ENCODE measurements at places on chromosomes 5 and 9.
A peak's percentile ranks its signal among the peaks of the same experiment; 100 is the strongest.

DNA sequence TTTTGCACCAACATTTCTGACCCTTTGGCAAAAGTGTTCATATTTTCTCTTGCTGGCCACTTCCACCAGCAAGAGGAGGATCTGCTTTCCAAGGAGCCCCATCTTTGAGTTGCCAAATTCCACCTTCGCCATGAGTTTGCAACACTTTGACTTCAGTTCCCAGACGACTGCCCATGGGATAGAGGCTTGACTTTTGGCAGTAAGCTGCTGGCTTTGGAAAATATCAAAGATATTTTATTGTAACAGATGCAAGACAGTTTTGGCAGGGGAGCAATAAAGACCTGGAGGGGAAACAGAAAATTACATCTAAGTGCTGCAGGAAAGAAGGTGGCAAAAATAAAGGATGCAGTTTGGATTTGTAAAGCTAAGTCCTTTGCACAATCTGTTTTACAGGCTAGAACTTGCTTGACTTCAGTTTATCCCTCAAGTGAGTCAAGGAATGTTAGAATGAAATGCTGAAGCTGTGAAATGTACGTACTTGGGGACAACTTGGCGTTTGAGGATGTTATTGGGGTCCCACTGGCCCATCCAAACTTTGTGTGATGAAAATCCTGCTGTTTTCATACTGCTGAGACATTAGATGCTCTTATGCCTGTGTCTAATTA, 232.9 kb downstream of the GOLPH3 start:
- no peak for DNase-seq

- DNase-seq, result no peak
Observed at GRCh38 chr9:89531766-89532165, 33.9 kb upstream of the SEMA4D start.

- no peak for DNase-seq
Observed at GRCh38 chr9:83473488-83473971, 64.7 kb downstream of the FRMD3 start.

- no peak for DNase-seq
Observed at GRCh38 chr9:92360083-92360482, 34.3 kb downstream of the CENPP start.

DNA sequence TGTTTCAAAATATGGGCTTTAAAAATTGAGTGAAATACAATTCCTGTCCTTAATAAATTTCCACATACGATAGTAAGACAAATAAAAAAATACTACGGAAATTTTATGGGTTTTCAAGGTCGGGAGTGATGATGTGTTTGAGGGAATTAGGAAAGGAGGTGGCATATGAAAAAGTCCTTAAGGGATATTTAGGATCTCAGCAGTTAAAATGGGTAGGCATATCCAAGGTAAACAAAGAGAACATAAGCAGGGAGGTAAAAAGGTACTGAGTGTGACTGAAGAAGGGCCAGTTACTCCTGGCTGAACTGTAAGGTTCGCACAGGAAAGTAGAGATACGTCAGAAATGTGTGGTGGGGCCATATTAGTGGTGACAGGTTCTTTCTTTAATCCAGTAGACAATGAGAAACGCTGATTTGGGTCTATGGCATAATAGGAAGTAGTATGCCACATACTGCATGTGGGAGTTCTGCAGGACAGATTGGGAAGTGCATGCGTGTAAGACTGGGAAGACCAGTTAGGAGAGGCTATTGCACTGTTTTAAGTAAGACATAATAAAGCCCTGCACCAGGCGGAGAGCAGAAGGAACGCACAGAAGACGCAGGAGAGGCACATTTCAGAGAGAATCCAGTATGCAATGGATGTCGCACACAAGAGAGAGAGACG, 937 bp upstream of the HMGCR start:
- DNase-seq, result no peak

GRCh38 chr9:12231832-12232231, 461.4 kb upstream of the TYRP1 start:
- no peak for DNase-seq

DNA sequence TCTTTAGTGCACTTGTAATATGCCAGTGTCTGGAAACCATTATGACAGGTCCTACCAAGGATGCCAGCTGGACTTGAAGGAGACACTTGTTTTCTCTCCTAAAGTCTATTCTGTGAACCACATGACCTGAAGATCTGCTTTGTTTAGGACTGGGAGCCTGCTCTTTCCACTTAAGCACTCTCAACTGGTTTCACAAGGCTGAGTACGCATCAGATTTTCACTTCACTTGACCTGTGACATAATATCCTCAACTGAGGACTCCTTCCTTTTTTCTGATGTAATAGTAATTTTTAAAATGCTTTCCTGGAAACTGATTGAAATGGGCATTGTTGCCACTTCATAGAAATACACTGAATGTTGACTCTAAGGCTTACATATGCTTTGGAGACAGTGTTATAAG, 52.2 kb downstream of the PDE8B start:
- no peak for DNase-seq

- DNase-seq, result no peak
Observed at GRCh38 chr9:123074628-123075027, 41.2 kb downstream of the GPR21 start.

- DNase-seq, result no peak
Observed at GRCh38 chr5:7181841-7182240, 214.1 kb upstream of the ADCY2 start.

DNA sequence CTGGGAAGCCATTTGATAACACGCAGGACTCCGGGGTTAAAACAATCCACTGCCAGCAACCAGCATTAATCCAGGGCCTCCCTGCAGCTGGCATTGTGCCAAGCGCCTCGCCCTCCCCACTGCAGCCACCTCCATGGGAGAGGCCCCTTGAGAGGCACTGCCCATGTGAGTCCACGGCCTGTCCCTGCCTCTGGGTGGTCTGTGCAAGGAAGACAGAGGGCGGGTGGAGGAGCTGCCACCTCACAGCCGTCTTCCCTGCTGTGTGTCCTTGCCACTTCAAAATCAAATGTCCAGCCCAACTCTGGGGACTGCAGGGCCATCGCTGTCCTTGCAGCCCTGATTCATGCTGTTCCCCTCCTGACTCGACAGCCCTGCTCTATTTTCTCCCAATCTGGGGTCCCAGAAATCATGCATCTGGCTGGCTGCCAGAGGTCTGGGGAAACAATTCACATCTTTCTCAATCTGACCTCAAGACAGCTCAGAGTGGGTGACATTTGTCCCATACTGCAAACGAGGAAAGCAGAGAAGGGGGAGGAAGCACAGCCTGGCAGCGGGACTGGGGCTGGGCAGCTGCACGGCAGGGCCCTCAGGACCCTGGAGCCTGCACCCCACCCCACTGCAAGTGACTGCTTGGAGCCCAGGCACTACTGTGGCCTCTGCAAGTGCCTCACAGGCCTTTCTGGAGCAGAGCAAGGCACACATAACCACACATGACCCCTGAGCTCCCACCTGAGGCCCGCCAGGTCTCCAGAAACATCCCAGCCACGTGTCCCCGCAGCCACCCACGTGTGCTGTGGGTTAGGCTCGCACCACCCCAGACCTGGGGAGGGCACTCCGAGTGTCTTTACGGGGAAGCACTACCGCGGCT, 15.7 kb downstream of the BRD3OS start:
- no peak for DNase-seq

GRCh38 chr9:72537011-72537545, 15.7 kb downstream of the TMC1 start:
- no peak for DNase-seq

DNA sequence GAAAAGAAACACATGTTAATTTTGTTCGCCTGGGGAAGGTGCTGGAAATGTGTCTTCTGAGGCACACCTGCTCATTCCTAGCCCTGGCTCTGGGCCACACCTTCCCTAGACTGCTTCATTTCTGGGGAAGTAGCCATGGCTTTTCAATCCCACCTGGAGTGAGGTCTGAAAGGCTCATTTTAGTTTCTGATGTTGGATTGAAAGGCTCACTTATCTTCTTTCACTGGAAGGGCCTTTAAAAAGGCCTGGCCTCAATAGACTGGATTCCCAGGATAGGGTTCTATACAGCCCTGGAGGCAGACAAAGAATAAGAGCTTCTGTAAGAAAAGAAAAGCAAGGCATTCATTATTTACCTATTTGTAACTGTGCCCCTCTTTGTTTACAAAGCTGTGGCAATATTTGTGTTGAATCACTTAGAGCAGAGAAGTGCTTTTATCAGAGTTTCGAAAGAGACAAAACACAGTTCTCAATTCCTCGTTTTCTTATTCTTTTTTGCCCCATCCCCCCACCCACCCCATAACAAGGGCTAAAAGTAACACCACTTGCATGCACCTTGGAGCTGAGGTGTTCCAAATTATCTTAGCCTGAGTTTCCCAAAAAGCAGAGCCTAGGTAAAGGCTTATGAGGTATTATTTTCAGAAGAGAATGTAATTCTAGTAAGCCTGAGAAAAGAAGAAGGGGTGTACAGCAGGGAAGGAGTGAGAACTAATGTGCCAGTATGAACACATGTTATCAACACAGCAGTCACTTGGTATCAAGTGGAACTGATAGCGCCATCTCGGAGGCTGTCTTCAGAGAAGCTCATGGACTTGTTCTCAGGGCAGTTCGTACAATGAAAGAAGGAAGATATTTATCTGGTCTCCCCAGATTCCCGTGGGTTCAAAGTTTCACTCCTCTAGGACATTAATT, 413.1 kb downstream of the KCTD16 start:
- no peak for DNase-seq

GRCh38 chr5:26791433-26791832, 247.0 kb downstream of the CDH9 start:
- no peak for DNase-seq

DNA sequence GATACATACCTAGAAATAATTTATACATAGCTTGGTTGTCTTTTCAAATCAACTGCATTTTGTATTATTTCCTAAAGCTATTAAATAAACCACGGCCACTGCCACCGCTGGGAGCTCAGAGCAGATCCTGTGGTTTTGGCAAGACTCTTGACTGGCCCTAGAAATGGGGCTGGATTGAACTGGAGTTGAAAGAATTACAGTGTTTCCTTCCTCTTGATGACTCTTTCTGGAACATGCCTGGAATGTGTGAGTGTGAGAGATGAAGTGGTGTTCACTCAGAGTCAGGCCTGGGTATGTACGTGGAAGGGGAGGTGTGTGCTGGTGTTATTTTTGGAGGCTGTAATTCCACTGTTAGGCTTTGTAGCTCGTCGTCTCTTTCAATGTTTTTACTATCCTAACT, 45.9 kb downstream of the TEK start:
- DNase-seq, result no peak

GRCh38 chr9:38227656-38228055, 158.6 kb upstream of the SHB start:
- DNase-seq, result peak; percentile 65

- peak; percentile 78 for DNase-seq
Observed at GRCh38 chr9:101791938-101792337, 53.5 kb upstream of the GRIN3A start.

DNA sequence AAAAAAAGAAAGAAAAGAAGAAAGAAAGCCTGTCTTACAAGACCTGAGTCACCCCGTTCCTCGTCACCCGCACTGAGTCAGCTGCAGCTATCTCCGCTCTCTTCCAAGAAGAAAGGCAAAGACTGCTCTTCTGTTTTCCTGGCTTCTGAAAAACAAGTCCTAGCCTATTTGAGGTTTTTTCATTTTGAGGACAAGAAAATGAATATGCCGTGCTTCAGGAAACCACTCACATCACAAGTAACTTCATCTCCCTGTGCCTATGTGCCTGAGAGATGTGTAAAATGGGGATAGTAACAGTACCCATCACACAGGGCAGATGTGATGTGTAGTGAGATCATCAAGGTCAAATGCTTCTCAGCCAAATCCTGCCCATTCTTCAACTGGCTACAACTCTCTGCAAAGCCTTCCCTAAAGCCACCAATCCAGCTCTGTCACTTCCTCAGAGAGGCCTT, 78.4 kb downstream of the GLDC start:
- DNase-seq, result no peak

DNA sequence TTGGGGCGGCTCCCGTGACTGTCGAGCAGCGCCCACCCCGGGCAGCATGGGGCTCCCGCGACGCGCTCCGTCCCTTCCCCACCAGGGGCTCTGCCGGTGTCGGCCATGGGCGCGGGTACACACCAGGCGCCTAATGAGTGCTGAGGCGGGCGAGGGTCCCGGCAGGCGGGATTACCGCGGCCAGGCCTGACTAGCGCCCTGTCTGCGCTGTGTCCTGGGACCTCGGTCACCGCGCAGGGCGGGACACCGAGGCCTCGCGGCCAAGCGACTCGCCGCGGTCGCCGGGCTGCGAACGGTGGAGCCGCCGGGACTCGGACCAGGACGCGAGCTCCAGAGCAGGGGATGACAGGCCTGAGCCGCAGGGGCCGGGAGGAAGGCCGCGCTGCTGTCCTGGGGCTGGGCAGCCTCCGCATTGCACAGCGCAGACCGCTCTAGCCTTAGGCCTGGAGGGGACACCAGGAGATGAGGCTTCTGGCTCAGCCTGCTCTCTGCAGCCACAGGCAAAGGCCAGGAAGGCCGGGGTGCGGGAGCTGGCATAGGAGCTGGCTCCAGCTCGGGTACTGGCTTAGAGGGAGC, 14.1 kb downstream of the LCN10 start:
- DNase-seq, result peak; percentile 77

DNA sequence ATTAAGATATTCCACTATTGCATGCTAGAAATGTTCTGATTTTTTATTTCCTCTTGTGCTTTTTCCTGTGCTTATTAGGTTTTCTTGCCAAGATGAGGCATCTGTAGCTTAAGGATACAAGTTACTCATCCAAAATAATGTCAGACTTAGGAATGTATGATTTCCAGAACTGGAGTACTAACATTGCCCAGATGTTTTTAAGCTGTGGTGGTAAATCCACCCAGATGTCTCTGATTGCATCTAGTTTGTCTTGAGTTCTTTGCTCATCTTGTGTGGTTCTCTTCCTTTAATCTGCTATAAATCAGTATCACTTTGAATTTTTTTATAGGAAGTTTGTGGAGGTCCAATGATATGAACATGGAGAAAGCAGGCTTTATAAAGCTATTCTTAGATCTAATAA, 337.5 kb upstream of the ZNF608 start:
- DNase-seq, result no peak

DNA sequence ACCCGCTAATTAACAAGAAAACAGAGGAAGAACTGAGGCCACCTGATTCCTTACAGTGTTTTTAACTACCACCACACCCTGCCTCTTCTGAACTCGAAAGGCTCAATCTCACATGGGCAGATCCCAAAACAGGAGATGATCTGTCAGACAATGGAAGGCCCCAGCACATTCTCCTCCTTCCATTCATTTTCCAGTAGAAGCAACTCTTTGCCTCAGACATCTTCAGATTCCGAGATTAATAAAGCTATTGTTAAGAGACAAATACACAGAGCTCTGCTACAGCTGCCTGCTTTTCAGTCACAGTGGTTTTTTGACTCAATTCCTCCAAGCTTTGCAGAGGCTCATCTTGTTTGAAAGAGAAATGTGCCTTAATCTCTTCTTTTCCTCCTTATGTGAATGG, 127.2 kb upstream of the ADAMTSL1 start:
- DNase-seq, result no peak

DNA sequence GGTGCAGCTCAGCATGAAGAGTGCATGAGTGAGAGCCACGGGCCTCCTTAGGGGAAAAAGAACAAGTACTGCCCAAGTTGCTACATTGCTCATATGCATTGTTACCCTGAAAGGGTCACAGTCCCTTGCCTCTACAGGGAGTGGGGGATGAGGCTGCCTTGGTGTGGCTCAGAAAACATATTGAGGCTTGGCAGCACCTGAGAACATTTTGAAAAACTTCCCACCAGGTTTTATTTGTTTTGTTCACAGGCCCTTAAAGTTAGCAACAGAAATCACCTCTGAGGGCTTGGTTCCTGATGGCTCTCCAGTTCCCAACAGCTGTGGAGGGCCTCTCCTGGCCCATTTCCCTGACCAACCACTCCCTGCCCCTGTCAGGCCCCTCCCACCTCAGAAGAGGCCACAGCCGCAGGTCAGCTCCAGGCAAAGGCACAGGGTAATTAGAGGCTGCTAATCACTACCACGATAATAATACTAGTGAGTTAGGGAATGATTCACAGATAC, 90.7 kb upstream of the ADRA1B start:
- no peak for DNase-seq

Data from ecto neural progenitor cell (in vitro differentiated cells).